ENCODE measurements at places on chromosomes 11 and 22.

DNA sequence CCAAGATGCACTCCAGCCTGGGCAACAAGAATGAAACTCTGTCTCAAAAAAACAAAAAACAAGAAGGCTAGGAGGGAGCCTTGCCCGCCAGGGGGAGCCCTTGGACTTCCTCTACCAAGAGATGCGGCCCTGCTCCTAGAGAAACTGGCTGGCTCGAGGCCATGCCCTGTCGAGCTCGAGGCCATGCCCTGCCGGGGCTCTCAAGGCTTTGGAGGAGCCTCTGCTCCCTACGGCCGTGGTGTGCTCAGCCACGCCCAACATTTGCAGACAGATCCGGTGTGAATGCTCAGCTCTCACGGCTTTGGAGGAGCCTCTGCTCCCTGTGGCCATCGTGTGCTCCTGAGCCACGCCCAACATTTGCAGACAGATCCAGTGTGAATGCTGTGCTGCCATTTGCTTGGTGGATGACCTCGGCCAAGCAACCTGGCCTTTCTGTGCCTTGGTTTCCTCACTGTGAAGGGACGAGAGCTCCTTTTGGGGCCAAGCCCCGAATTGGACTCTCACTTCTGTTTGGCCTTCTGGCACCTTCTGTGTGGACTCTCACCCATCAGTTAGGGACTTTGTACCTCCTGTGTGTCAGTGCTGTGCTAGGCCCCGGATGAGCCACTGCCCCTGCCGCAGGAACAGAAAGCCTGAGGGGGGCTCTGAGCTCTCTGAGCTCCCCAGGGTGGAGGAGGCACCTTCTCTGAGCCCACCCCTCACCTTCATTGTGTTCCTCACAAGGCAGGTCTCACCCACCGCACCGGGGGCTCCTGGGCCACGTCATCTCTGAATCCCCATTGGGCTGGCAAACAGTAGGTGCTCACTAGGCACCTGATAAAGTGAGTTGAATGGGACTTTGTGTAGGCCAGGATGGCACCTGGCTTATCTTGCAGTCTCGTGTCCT, 14.1 kb downstream of the C11orf24 start:
- DNase-seq, result peak; percentile 86

- no peak for DNase-seq
Observed at GRCh38 chr11:61751384-61751783, 1.1 kb upstream of the MYRF start.

DNA sequence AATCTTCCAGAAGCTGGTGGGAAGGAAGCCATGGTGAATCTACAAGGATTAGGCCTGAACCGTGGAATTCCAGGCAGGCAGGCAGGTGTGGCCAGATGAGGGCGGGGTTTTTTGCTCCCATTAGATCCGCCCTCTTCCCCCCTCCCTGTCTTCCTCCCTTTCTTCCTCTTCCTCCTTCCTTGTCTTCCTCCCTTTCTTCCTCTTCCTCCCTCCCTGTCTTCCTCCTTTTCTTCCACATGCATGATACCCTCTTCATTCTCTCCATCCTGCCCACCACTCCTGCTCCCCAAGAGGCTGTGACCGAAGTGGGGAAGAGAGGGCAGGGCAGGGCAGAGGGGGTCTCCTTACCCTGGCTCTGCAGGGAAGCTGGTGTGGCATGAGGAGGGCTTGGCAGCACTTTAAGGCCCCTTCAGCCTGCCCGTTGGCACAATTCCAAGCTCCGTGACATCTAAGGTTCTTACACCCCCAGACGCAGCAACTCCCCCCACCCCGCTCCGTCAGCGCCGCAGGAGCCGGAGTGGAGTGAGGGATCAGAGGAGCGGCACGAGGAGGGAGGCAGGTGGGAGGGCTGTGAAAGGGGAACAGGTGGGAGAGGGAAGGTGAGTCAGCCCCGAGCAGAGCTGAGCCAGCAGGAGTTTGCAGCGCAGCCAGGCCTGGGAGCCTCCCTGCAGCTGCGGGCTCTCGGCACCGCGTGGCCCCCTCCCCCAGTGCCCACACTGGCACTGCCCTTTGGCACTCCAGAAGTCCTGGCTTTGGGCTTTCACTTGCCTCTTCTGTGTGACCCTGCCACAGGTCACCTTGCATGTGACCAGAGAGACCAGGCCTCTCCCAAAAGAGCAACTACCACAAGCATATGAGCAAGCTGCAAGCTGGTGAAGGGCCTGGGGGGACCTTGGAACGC, 32.1 kb downstream of the KCNJ4 start:
- no peak for DNase-seq

- DNase-seq, result no peak
Observed at GRCh38 chr11:1078191-1078601, 3.5 kb downstream of the MUC2 start.

DNA sequence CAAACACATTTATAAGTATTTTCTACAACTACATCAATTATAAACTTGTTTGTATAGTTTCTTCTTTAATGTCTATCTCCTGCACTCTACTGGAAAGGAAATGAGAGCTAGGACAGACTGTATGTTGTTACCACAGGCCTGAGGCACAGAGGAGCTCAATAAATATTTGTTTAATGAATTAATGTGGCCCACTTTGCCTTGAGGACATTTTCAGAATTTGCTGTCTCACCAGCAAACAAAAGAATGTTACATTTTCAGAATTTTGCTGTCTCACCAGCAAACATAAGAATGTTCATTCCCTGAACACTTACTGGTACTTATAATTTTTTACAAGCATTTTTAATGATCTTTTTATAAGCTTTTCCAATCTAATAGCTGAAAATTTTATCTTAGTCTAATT, 41.9 kb upstream of the WNT7B start:
- no peak for DNase-seq

- no peak for DNase-seq
Observed at GRCh38 chr22:27990451-27990840, 71.4 kb upstream of the PITPNB start.

DNA sequence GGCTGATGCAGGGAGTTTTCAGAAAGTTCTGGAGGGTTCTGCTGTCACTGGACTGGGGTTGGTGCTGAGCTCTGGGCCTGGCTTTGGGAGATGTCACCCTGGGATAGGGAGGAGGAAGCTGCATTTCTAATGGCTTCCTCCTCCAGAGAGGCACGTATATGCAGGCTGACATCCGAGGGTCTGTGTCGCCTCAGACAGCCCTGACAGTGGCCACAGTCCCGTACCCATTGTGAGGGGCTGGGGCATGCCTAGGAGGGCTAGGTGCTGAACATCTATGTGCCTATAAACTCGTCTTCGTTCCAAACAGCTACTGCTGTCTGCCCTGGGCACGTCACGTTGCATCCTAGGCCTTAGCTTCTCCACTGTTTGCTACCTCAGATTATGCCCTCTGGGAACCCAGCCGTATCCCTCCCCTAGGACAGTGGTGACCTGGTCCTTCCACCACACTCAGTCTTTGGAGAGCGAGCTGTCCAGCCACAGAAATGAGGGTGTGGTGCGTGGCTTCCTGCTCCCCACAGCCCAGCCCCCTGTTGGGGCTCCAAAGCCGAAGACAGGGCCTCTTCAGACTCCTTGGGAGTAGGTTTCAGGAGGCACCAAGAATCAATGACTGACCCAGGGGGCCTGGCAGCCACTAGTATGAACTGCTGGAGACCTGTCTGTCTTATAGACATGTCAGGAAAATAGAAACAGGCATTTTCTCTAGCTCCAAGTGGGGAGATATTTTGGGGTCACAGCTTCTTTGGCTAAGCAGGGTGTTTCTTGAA, 26.4 kb downstream of the ADAMTS15 start:
- DNase-seq, result no peak

DNA sequence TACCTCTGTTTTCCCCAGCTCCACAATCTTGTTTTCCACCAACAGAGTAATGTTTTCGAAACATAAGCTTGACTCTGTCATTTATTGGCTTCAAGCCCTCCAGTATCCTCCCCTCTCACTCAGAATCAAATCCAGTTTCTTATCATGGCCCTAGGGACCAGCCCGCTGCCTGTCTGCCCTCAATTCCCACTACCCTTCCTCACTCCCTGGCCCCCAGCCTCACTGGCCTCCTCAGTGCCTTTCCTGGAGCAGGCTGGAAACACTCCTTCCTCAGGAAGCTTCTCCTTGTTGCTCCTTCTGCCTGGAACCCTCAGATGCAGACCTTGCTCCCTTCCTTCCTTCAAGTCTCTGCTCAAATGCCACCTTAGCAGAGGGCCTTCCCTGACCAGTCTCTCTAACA, 3.9 kb downstream of the POLD4 start:
- no peak for DNase-seq

DNA sequence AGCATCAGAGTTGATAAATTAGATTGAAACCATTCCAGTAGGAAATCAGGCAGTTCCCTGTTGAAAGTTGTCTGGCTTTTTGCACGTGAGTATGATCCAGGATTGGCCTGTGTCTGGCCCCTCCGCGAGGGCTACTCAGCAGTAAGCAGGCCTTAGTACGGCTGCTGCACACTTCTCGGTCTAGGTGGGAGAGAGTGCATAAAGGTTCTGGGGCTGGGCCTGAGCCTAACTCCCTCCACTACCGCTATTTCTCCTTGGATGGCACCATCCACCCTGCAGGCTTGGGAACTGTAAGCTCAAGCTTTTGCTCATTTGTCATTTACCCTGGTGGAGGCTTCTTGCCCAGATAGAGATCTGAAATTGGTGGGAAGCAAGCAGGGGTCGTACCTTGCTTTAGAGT, 22.0 kb downstream of the TUB start:
- no peak for DNase-seq

- no peak for DNase-seq
Observed at GRCh38 chr11:128501632-128502549, 85.5 kb downstream of the ETS1 start.

DNA sequence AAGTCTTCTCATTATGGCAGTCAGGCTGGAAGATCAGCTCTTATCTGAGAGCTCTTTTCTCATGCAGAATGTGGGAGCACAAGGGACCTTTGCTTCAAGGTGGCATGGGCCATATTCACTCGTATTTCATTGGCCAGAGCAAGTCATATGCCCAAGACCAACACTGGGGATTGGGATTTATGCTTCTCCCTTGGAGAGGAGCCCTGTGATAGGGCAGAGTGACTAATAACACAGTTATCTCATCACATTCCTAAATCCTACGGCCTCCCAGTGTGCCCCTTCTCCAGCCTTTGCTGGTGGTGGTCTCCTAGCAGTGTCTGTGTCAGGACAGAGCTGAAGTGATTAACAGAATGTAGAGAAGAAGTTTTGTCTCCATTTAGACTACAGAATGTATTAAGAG, 48.6 kb downstream of the SYT9 start:
- no peak for DNase-seq

GRCh38 chr22:46934746-46935491, 172.5 kb downstream of the TBC1D22A start:
- no peak for DNase-seq

- no peak for DNase-seq
Observed at GRCh38 chr11:73623686-73624085, 22.7 kb upstream of the PLEKHB1 start.

- no peak for DNase-seq
Observed at GRCh38 chr11:69539416-69540117, 58.1 kb downstream of the LINC01488 start.

GRCh38 chr11:7559398-7560283, 45.8 kb downstream of the PPFIBP2 start:
- no peak for DNase-seq

GRCh38 chr11:85540635-85541205, 86.4 kb downstream of the DLG2 start:
- DNase-seq, result no peak

DNA sequence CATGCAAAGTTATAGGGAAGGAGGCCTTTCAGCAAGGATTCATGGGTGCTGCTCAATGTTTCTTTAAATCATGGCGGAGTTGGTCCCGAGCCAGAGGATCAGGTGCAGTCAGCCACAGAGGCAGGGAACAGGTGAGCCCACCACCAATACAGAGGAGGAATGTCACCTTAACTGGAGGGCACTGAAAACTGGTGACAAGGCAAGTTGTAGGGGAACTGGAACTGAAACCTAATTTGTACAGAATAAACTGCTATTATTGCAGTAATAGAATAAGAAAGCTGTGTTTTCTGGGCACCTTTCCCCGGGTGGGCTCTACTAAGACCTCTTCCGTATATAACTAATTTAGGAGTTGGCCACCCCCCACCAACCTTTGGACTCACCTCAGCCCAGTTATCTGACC, 296.0 kb upstream of the NARS2 start:
- DNase-seq, result no peak

DNA sequence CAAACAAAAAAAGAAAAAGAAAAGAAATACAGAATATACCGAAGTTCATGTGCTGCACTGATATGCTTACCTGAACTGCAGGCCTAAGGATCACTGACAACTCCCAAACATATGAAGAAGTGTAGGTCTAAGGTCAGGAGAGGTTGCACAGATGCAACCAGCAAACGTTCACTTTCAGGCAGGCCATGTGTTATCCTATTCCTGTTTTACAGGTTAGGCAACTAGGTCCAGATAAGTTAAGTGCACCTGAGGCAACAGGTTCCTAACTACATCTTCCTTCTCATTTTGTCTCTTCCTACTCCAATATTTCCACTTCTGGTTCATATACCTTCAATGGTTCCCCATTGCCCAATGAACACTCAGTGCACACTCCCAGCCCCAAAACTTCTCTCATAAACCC, 15.1 kb downstream of the PI4KA start:
- no peak for DNase-seq

DNA sequence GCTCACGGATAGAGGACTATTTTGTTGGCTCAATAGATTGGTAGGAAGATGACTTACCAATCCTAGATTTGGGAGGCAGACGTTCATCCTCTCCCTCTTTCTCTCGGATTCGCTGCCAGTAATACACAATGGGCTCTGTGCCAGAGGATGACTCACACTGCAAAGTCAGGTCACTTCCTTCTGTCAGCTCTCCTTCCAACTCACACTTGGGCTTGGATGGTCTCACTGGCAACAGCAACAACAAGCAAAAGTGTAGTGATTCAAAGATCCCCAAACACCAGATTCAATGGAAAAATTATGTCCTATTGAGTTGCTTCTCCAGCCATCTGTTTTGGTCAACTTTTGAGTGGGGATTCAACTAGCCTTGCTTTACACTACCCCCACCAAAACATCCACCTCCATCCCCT, 21.7 kb upstream of the HSPA8 start:
- DNase-seq, result peak; percentile 50

- no peak for DNase-seq
Observed at GRCh38 chr22:29319072-29319471, 3.6 kb upstream of the RASL10A start.

- no peak for DNase-seq
Observed at GRCh38 chr11:113397212-113397611, 9.6 kb downstream of the ANKK1 start.

- no peak for DNase-seq
Observed at GRCh38 chr22:50470491-50470890, 4.3 kb downstream of the SBF1 start.

GRCh38 chr11:62593434-62594044, 2.2 kb upstream of the TUT1 start:
- peak; percentile 56 for DNase-seq

- no peak for DNase-seq
Observed at GRCh38 chr22:32701034-32701433, 100.5 kb upstream of the TIMP3 start.

DNA sequence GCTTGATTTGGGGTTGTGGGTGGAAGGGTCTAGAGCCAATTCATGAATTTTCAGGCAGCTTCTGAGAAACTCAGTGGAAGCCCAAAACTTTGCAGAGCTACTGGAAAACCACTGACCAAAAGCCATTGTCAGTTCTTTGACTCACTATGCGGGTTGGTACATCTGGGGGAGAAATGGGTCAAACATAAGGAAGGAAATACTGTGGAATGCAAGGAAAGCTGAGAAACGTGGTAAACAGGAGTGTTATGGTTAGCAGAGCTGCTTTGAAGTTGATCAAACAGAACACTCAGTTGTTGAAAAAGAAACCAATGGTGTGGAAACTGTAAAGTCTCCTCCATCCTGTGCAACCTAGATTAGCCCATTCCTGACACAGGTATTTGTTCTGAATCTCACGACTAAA, 6.3 kb upstream of the ABTB2 start:
- no peak for DNase-seq

- DNase-seq, result no peak
Observed at GRCh38 chr11:76724171-76724768, 53.7 kb upstream of the LRRC32 start.
